Hematopoietic multipotent progenitor cell treated with erythropoietin and hydrocortisone succinate and interleukin-3 and kit ligand, for 4 days (in vitro differentiated cells): ENCODE measurements at places on chromosomes 11 and 22.

DNA sequence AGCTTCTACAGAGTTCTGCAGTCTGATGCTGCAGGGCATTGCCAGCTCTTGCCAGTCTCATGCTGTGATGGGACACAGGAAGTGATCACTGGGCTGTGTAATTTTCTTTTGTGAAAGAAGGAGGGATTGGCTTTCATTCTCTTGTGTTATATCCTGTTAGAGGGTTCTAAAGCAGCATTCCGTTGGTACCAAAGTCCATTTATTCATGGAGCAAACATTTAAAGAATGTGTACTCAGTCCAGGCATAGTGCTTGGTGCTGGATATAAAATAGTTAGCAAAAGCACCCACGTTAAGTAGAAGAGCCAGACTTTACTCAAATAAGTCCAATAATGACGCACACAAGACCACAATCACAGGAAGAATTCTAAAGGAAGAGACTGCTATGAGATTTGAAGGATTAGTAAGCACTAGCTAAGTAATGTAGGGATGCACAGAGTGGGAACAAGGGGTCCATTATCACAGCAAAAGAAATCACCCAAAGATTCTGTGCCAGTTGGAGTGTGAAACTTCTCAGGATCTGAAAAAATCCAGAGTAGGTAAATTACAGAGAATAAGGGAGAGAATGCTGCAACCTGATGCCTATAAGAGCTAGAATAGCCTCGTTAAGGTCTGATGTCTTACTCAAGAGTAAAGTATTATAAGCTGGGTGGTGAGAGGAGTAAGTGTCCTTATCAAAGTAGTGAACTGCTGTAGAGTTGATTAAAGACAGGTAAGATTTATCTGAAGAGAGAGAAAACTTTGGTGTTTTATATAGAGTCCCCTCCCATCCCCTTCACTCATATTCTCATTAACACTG, 728.3 kb downstream of the METTL15 start:
- DNase-seq, result no peak

GRCh38 chr22:30969532-30970355, 679 bp downstream of the TUG1 start:
- peak; percentile 75 for DNase-seq

- DNase-seq, result no peak
These were observed 251.1 kb downstream of the NXPE2 start for GRCh38 chr11:114929351-114930000.

- DNase-seq, result no peak
These were observed 3.0 kb downstream of the MN1 start for GRCh38 chr22:27798511-27799014.

- peak; percentile 64 for DNase-seq
These were observed 78.7 kb downstream of the PIWIL3 start for GRCh38 chr22:24695561-24696511.

- no peak for DNase-seq
These were observed 88.1 kb upstream of the NARS2 start for GRCh38 chr11:78662811-78663210.

- DNase-seq, result no peak
These were observed 98.0 kb downstream of the KIF18A start for GRCh38 chr11:28009996-28010395.

- no peak for DNase-seq
These were observed 20.8 kb upstream of the GAB2 start for GRCh38 chr11:78438298-78438975.

DNA sequence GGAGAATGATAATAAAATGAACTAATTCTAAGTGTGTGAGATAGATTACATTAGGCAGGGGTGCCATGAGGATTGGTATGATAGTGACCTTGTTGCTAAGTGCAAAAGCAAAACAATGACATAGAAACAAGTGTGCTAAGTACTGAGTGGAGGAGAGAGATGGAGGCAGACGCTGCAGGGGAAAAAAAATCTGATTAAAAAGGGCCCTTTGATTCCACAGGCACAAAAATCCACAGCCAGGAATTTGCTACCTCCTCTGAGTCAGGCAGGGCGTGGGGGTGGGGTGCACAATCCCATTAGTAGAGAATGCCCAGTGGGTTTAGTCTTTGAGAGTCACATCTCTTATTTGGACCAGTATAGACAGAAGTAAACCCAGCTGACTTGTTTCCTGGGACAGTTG, at the start of gene CNTF:
Gene CNTF (plus strand): TSS at position 322 of the 400 bp plus-strand sequence. CDS start 88 bp downstream, outside the sequence.
- no peak for DNase-seq

DNA sequence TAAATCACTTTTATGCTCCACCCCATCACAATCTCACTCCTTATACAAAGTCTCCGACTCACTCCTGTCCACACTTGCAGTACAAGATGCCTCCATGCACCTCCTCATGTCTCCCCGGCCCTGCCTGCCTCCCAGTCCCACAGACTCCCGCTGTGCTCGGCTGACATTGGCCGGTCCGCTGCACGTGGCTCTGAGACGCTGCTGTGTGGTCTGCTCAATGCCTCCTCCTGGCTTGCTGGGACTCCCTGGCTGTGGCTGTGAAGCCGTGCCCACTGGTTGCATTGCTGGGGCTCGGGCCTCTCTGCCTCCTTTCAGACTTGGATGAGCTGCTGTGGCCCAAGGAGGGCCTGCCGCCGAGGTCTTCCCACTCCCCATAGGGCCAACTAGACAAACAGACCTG, 224.0 kb upstream of the B3GAT1 start:
- no peak for DNase-seq

DNA sequence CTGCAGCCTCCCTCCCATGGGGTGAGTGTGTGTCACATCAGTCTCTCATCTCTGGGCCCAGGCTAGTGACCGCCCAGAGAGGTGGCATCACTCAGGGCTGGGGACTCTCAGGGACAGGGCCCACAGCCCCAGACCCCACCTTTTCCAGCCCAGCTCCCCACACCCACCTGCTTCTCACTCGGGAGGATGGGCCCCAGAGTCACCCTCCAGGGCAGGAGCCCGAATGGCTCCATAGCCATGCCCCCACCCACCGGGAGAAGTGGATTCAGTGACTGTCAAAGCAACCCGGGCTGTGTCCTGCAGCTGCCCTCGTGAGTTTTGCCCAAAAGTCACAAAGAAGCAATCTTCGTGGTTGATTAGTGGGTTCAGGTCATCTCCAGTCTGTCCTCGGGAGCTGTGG, 26.0 kb downstream of the PARVG start:
- no peak for DNase-seq

- peak; percentile 45 for DNase-seq
These were observed 17.4 kb downstream of the SMCO4 start for GRCh38 chr11:93525601-93526345.
